ENCODE measurements at places on chromosomes 7 and 10.

- no peak for DNase-seq
These were observed 420.7 kb upstream of the NFE2L3 start for GRCh38 chr7:25731068-25731845.

GRCh38 chr7:120218712-120219111 is 54.3 kb upstream of the KCND2 start:
- no peak for DNase-seq

DNA sequence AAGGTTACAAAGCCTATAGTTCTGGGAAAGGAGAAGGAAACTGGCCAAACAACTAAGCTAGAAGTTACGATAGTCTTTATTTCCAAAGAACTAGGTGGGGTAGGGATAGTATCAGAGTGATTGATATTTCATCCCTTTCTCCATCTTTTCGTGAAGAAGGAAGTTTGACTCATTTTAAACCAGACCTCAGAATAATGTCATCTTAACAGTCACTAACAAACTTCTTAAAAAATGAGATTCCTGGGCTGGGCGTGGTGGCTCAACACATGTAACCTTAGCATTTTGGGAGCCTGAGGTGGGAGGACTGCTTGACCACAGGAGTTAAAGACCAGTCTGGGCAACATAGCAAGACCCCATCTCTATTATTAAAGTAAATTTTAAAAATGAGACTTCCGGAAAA is 69.4 kb downstream of the ARL4A start:
- no peak for DNase-seq

DNA sequence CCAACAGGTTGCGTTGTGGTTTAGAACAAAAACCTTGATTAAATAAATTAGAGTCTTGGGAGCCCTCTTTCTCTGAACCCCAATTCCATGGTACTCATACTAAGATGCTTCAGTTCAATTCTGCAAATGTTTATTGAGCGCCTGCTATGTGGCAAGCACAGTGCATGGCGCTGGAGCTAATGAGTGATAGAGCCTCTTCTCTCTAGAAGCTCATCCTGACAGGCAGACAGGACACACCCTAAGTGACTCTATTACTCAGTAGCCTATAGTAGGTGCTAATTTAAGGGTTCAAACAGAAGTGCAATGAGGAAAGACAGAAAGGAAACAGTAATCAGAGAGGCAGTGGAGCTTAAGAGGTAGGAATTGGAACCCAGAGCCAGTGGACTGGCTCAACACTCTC is 124.4 kb upstream of the C7orf33 start:
- no peak for DNase-seq

GRCh38 chr7:88090240-88090639 is 129.6 kb downstream of the SRI start:
- no peak for DNase-seq

DNA sequence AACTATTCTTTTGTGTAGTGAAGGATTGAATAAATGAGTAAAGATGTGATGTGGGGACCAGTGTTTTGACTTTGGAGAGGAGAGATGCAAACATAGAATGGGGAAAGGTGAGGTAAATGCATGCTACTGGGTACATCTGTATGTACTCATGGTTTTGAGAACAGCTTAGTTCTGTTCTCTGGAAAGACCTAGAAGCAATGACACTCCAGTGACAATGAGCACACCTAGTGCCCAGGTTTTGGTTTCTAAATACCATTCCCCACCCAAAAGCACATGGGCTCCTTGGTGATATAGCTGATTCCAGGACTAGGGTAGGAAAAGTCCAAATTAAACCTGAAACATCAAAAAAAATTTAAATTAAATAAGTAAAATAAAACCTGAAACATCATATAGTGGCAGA is 22.6 kb upstream of the HSPA12A start:
- DNase-seq = no peak
